ENCODE measurements at places on chromosomes 1 and 21.

- DNase-seq = no peak
Measured at GRCh38 chr1:171248302-171248701, at the start of gene FMO1. FMO1 (plus strand) TSS chr1:171248494; CDS start chr1:171258088, 9,594 bp downstream.

- DNase-seq = no peak
Measured at GRCh38 chr1:21384620-21385019, 55.3 kb upstream of the NBPF3 start.

DNA sequence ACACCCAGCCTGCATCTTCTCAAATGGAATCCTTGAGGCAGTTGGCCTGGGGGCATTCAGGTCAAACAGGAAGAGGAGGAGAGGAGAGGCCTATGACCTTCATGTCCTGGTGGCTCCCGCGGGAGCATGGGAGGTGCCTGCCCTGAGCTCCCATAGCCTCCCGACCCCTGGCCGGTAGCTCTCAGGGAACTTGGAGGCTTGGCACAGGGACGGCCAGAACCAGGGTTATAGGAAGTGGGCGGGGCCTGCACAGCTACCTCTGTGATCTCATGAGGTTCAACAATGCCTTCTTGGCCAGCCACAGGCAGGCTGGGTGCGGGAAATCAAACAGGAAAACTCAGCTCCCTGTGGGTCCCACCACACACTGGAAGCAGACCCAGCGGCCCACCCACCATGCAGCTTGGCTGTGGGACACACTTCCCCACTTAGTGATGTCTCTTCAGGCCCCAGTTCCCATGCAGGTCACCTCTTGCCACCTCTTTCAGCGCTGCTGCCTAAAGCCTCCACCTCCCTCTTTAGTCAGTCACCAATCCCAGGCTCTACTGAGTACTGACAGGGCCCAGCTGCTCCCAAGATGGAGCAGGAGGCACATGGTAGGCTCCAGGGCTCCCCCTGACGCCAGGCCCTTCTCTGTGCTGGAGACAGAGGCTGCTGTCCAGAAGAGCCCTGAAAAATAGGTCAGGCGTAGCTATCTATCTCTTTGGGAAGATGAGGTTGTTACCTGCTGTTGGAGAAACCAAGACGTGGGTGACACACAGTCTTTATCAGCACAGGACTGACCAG lies at the start of gene SLFNL1:
SLFNL1 (minus strand) TSS at position 200 of the 783 bp plus-strand sequence. CDS start 1,065 bp downstream, outside the sequence.
- no peak for DNase-seq

GRCh38 chr1:16015960-16016901 lies 1.6 kb downstream of the HSPB7 start:
- no peak for DNase-seq

DNA sequence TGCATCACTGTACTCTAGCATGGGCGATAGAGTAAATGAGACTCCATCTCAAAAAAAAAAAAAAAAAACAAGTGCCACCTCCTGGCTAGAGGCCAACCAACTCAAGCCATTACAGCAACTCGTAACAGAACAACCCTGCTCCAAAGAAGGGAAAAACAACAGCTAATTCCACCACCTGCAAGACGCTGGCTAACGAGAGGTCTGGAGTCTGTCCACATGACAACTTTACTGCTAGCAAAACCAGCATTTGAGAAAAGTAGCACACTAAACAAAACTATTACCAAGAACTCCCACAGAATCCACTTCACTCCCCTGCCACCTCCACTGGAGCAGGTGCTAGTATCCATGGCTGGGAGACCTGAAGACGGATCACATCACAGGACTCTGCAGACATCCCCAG lies 24.1 kb upstream of the EGLN1 start:
- no peak for DNase-seq

DNA sequence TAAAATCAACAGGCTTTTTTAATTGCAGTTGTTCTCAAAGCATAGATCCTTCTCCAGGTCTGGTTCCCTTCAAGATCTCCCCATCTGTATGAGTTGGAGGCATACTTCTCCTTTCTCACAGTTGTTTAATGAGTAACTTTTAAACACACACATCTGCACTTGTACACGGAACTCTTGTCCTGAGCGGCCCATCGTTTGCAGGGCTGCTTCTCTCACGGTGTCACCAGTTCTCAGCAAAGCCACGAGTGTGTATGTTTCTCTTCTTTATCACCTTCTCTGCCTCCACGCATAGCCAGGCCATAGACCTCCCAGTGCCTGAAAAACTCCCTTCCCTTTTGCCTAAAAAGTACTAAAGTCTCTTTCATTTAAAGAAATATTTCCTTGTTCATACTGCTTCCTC lies 68.7 kb upstream of the ROR1 start:
- DNase-seq = no peak

GRCh38 chr21:44989537-44989886 lies 49.7 kb downstream of the SLX9 start:
- no peak for DNase-seq

DNA sequence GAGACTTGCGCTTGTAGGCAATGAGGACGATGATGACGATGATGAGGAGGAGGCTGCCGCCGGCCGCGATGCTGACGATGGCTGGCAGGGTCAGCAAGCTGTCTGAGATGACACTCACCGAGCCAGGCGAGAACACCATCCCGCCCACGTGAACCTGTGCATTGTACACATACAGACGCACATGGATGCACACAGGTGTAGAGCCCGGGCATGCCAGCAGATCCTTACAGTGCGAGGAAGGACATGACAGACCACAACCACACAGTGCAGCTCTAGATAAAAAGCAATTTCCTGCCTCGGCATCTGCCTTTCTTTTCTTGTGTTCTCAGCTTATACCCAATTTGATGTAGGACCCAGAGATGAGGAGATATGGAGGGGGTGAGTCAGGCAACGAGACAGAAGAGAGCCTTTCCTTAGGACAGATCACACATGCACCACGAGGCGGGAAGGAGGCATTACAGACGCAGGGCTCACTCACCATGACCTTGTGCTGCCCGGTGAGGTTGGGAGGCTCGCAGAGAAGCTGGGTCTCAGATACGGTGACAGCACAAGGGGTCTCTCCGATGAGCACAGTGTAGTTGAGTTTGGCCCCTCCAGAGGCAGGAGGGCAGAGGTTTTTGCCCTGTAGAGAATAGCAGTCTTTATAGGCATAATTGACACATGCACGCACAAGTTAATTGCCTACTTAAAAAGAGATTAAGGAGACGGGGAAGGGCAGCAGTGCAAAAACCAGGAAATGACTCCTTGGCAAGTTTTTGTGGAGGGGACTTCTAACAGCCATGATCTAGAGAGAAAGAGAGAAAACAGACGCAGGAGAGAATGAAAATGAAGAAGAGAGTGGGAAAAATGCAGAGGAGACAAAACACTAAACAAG lies 133.9 kb upstream of the CD34 start:
- no peak for DNase-seq

GRCh38 chr1:217562229-217562878 lies 68.5 kb downstream of the GPATCH2 start:
- peak; percentile 78 for DNase-seq

DNA sequence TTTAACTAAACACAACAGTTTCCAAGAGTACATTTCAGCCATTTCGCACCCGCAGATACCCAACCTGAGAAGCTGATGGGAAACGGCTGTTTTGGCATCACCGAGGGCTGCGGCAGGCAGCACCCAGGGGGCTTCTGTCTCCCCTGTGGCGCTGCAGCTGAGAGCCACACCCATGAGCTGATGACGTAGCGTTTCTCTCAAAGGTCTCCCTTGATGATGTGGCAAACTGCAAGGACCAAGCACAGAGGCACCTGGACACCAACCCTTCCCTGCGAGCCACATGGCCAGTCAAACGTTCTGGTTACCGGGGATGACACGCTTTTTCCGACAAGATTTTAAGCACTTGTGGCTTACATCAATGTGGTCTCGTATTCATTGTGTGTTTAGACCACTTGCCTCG lies 150.8 kb upstream of the ERG start:
- no peak for DNase-seq

GRCh38 chr1:206075786-206076755 lies 23.1 kb downstream of the RHEX start:
- no peak for DNase-seq

- no peak for DNase-seq
Measured at GRCh38 chr1:3033790-3034090, 12.5 kb downstream of the ACTRT2 start.

- DNase-seq = no peak
Measured at GRCh38 chr1:109728870-109729269, 12.0 kb downstream of the GSTM3 start.

DNA sequence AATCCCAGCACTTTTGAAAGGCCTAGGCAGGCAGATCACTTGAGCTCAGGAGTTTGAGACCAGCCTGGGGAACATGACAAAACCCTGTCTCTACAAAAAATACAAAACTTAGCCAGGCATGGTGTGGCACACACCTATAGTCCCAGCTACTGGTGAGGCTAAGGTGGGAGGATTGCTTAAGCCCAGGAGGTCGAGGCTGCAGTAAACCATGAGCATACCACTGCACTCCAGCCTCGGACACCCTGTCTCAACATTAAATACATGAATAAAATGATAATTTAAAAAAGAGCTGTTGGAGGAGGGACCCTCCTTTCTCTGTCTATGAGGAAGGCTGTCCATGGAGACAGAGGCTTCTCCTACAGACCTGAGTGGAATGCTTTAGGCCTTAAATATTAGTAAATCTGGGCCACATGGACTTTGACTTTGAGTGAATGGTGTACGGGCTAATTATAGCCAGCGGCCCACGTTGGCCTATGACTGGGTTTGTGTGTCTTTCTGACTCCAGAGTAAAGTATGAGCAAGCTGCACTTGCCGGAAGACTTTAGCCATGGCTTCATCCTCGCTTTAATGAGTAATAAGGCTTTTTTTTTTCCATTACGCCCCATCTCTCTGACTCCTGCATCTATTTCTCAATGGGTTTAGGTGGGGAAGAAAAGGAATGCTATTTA lies 21.3 kb downstream of the RAB3B start:
- DNase-seq = peak; percentile 71

- no peak for DNase-seq
Measured at GRCh38 chr21:35663856-35664606, 396.3 kb downstream of the SETD4 start.

DNA sequence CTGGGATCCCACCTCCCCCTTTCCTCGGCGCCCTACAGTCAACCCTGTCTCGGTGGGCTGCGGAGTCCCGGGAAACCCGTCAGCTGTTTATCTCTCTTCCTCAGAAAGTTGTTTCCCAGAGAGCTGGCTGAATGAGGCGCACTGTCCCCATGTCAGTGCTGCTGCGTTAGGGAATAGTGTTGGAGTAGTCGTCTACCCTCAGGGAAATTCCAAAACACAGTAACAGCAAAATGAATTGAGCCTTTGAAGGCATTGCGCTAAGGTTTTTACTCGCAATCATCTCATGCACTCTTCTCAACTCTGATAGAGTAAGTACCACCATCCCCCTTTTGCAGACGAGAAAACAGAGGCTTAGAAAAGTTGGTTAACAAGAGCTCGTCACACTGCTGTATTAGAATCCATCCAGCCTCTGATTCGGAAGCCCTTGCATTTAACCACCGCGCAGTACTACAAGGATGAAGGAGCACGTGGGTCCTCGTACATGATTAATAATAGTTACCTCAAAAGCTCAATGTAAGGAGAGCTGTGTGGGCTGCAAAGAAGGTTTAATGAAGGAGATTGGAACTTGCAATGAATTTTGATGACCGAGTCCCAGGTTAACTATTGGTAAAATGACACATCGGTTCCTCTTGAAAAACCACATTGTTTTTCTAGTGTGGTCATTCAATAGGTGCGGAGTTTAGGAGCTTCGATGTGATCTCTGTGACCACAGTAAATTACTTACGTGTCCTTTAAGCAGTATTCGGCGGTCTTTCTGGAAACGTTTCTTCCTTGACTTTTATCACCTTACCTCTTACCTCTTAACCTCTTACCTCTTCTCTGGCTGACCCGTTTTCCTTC lies 788 bp upstream of the EDEM3 start:
- no peak for DNase-seq

DNA sequence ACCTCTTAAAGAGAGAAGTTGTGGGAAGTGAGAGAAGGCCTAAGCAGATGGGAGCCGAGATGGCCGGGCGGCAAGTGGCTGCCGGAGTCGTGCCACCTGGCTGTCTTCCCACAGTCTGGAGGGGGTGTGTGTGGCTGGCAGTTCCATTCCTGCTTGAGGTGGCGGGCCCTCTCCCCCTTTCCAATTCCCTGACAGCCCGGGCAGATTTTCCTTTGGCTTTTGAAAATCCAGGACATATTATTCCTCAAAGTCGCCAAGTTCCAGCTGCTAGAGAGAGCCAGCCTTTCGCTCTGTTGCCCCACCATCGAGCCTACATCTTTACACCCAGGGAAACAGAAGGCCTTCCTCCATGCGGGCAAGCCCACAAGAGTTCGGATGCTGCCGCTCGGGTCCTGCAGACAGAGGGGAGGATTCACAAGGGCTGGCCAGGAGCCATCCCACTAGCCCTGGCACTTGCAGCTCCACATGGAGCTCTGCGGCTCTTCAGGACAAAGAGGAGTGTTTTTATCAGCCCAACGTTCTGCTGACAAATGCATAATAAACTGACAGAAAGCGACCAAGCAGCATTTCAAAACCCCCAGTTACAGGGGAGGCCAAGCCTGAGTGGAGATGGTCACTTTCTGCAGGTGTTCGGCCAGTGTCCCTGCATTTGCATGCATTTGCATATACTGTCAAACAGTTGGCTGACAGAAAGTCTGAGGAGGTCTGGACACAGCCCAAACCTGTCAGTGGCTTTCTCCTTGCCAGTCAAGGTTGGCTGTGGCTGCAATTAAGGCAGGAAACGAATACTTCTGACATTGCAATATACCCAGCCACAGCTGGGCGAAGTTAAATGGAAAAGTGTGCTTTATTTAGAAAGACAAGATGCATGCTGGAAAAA lies 45.9 kb downstream of the OLIG1 start:
- DNase-seq = no peak

- no peak for DNase-seq
Measured at GRCh38 chr1:116257341-116257767, 115.7 kb upstream of the ATP1A1 start.

DNA sequence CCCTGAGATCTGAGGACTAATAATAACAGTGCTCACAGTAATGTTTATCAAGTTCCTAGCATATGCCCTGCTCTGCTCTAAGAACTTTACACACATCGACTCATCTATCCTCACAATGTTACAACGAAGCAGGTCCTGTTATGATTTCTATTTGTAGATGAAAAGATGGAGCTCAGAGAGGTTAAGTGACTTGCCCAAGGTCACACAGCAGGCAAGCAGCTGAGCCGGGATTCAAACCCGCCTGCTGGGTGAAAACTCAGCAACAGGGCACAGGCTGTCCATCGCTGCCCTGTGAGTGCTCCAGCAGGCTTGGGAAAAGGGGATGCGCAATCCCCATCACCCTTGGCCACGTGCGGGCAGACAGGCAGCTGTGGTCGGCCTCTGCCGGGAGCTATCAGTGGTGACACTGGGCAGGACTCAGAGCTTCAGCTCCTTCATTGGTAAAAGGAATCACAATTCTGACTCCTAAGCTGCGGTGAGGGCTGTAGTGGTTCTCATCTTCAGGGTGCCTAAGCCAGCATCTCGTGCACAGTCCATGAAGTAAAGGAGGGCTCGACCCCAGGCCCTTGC lies 173.3 kb upstream of the KLHDC7A start:
- no peak for DNase-seq
